ENCODE measurements at places on chromosomes 2 and 18.
A peak's percentile ranks its signal among the peaks of the same experiment; 100 is the strongest.

- H3K27me3 ChIP-seq: no peaks in the 10 kb centered on the region
- H3K4me3 ChIP-seq: no peak within 1 kb of the TSS
- DNase-seq: peak; percentile 85
Measured at GRCh38 chr2:214410918-214411554, at the start of gene VWC2L. Gene VWC2L, plus strand, starts transcription at chr2:214411054. Its CDS starts 3,140 bp downstream, at chr2:214414194.

DNA sequence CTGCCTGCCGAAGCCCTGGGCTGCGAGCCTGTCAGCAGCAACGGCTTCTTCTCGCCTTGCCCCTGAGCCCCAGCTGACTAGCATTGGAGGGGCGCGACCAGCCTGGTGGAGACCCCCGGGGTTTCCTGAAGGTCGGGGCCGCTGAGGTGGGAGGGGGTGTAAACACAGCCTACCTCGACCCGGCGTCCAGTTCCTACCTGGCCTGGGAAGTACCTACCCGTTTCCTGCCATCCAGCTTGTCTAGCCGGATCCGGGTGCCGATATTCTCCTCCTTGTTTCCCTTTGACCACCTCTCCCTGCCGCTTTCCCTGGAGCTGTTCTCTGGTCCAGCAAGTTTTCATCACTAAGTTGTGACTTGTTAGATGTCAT is 511 bp downstream of the MOB4 start:
- H3K36me3 ChIP-seq: no peaks in the 10 kb centered on the region
- peak overlapping the region; percentile 89 for H3K27ac ChIP-seq
- H3K27me3 ChIP-seq: no peaks in the 10 kb centered on the region

DNA sequence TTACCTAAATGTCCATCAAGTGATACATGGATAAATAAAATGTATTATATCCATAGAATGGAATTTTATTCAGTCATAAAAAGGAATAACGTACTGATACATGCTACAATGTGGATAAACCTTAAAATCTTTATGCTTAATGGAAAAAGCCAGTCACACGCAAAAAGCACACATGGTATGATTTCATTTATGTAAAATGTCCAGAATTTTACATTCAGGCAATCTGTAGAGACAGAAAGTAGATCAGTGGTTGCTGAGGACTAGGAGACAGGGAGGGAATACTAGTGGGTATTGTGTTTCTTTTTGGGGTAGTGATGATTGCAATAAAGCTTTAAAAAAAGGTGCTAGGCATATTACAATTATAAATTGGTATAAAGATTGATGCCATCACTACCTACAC is 30.7 kb upstream of the CD302 start:
- H3K27ac ChIP-seq: no peak overlapping the region
- H3K27me3 ChIP-seq: no peaks in the 10 kb centered on the region
- peaks cover 4% of the 10 kb centered on the region for H3K4me1 ChIP-seq
- H3K4me3 ChIP-seq: no peak overlapping the region
- H3K36me3 ChIP-seq: no peaks in the 10 kb centered on the region

GRCh38 chr2:242029422-242030225 is 160.1 kb downstream of the RTP5 start:
- H3K4me3 ChIP-seq: no peak overlapping the region
- H3K4me1 ChIP-seq: no peaks in the 10 kb centered on the region
- no peak for DNase-seq
- no peak overlapping the region for H3K27ac ChIP-seq
- H3K36me3 ChIP-seq: no peaks in the 10 kb centered on the region
- H3K27me3 ChIP-seq: peaks cover 4% of the 10 kb centered on the region

GRCh38 chr18:9017905-9018227 is 84.6 kb upstream of the NDUFV2 start:
- no peak for DNase-seq
- no peaks in the 10 kb centered on the region for H3K27me3 ChIP-seq

- peaks cover 9% of the 10 kb centered on the region for H3K27me3 ChIP-seq
- no peaks in the 10 kb centered on the region for H3K36me3 ChIP-seq
- no peaks in the 10 kb centered on the region for H3K4me1 ChIP-seq
- peak; percentile 79 for DNase-seq
- no peak overlapping the region for H3K4me3 ChIP-seq
Measured at GRCh38 chr18:36284671-36285295, 12.7 kb upstream of the FHOD3 start.

DNA sequence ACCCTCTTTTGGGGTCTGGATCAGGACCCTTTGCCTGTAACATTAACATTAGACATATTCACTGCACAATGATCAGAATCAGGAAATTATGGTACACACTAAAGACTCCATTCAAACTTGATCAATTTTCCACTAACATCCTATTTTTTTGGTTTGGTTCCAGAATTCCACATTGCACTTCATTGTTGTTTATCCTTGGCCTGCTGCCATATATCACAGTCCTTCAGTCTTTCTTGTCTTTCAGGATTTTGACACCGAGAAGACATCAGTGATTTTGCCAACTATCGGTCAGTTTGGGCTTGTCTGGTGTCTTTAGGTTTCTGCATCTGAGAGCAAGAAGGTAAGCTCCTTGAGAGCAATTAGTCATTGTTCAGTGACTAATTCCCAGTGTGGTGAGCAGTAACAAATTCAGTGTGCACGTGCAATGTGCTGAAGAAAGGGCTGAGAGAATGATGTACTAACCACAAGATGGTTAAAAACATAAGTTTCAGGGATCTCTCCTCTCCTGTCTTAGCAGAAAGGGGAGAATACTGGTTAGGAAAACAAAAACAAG is 23.5 kb downstream of the MARCHF4 start:
- peak; percentile 74 for DNase-seq
- no peak overlapping the region for H3K4me3 ChIP-seq
- no peaks in the 10 kb centered on the region for H3K27me3 ChIP-seq
- no peaks in the 10 kb centered on the region for H3K36me3 ChIP-seq
- H3K27ac ChIP-seq: no peak overlapping the region

DNA sequence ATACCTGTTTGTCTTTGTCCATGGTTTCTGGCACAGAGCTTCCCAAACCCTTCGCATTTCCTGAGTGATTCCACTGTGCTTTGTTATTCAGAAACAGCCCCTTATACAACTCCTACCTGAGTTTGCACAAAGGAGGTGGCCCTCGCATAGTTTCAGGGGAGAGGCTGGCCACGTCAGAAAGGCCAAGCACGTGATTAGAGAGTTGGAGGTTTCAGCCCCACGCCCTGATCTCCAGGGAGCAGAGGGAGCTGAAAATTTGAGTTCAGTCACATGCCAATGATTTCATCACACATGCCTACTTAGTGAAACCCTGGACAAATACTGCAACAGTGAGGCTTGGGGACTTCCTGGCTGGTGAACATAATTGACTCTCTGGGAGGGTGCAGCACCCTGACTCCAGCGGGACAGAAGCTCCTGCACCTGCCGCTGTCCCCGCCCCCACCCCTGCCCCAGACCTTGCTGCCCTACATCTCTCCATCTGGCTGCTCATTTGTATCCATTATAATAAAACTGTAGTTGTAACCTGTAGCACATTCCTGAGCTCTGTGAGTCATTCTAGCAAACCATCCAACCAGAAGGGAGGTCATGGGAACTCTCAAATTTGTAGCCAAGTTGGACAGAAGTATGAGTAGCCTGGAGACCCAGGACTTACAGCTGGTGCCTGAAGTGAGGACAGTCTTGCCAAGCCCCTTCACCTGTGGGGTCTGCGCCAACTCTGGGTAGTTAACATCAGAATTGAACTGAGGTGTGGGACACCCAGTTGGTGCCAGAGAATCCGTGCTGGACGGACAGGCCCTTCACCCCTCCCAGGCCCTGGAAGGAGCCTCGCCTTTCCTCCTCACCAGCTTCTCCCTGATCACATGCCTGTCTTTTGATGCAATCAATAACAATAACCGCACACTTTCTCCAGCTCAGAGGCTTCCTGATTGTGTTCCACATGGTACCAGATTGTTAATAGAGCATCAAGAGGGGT is 224.3 kb downstream of the ANAPC1 start:
- H3K27me3 ChIP-seq: no peaks in the 10 kb centered on the region
- H3K4me1 ChIP-seq: no peaks in the 10 kb centered on the region
- H3K36me3 ChIP-seq: no peaks in the 10 kb centered on the region
- peak overlapping the region; percentile 92 for H3K27ac ChIP-seq

- H3K36me3 ChIP-seq: no peaks in the 10 kb centered on the region
- H3K27ac ChIP-seq: no peak overlapping the region
Measured at GRCh38 chr18:4256766-4257417, 198.2 kb downstream of the DLGAP1 start.

- H3K4me1 ChIP-seq: no peaks in the 10 kb centered on the region
- no peaks in the 10 kb centered on the region for H3K27me3 ChIP-seq
- no peak overlapping the region for H3K27ac ChIP-seq
- peaks cover 4% of the 10 kb centered on the region for H3K36me3 ChIP-seq
- DNase-seq: no peak
- H3K4me3 ChIP-seq: no peak overlapping the region
Measured at GRCh38 chr18:9722691-9723090, 14.6 kb downstream of the RAB31 start.

GRCh38 chr18:77223653-77224052 is 26.0 kb upstream of the GALR1 start:
- H3K36me3 ChIP-seq: no peaks in the 10 kb centered on the region
- no peaks in the 10 kb centered on the region for H3K4me1 ChIP-seq
- no peak overlapping the region for H3K27ac ChIP-seq
- H3K27me3 ChIP-seq: no peaks in the 10 kb centered on the region
- DNase-seq: no peak

GRCh38 chr18:55189972-55190371 is 230.7 kb upstream of the CCDC68 start:
- H3K27ac ChIP-seq: no peak overlapping the region
- H3K4me3 ChIP-seq: no peak overlapping the region
- H3K36me3 ChIP-seq: no peaks in the 10 kb centered on the region
- H3K27me3 ChIP-seq: no peaks in the 10 kb centered on the region
- DNase-seq: no peak

DNA sequence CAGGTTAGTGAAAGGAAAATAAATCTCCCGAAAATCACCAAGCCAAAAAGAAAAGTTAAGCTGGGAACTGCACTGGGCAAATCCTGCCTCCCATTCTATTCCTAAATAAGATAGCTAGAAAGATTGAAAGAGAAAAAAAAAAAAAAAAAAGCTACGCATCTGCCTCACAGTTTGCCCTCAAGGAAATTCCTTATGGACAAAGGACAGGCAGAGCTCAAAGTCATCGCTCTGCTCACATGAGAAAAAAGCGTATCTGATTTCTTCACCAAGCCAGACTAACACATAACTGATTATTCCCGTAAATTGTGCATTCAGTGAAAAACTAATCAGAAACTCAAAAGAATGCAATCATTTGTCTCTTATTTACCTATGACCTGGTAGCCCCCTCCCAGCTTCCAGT is 50.0 kb downstream of the PUM2 start:
- peaks cover 11% of the 10 kb centered on the region for H3K4me1 ChIP-seq
- no peak overlapping the region for H3K4me3 ChIP-seq
- H3K27ac ChIP-seq: no peak overlapping the region
- peaks cover 25% of the 10 kb centered on the region for H3K36me3 ChIP-seq

GRCh38 chr2:128738446-128739110 is 419.9 kb upstream of the HS6ST1 start:
- H3K36me3 ChIP-seq: no peaks in the 10 kb centered on the region
- H3K4me1 ChIP-seq: peaks cover 14% of the 10 kb centered on the region
- no peak overlapping the region for H3K27ac ChIP-seq
- DNase-seq: no peak
- H3K27me3 ChIP-seq: no peaks in the 10 kb centered on the region
- no peak overlapping the region for H3K4me3 ChIP-seq

GRCh38 chr2:131031875-131032274 is 61.4 kb downstream of the FAM168B start:
- no peak for DNase-seq
- H3K4me1 ChIP-seq: no peaks in the 10 kb centered on the region
- no peaks in the 10 kb centered on the region for H3K36me3 ChIP-seq
- H3K27ac ChIP-seq: peak overlapping the region; percentile 14
- no peak overlapping the region for H3K4me3 ChIP-seq
- H3K27me3 ChIP-seq: peaks cover 8% of the 10 kb centered on the region

DNA sequence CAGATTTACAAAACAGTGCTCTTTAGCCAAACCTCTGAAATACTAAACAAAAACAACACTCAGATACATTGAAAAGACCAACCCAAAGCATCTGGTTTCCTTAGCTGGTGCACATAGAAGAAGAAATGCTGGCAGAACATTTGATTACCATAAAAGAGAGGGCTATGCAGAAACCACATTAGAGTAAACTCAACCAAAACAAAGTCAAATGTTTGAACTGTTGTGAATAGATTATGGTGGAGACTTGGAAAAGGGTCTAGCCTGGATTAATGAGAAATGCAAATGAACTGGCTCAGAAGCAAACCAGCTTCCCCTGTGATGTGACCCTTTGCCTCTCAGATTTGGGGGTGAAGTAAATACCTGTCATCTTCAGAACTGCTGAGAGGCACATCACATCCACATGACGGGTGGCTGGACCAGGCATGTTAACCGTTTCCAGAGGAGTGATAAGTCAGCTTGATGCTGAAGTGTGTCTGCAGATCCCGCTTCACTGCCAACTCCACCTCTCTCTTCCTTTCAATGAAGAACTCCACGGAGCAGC is 153.0 kb downstream of the NRP2 start:
- no peak overlapping the region for H3K27ac ChIP-seq
- DNase-seq: peak; percentile 99
- peaks cover 31% of the 10 kb centered on the region for H3K4me1 ChIP-seq
- no peaks in the 10 kb centered on the region for H3K36me3 ChIP-seq
- no peak overlapping the region for H3K4me3 ChIP-seq

DNA sequence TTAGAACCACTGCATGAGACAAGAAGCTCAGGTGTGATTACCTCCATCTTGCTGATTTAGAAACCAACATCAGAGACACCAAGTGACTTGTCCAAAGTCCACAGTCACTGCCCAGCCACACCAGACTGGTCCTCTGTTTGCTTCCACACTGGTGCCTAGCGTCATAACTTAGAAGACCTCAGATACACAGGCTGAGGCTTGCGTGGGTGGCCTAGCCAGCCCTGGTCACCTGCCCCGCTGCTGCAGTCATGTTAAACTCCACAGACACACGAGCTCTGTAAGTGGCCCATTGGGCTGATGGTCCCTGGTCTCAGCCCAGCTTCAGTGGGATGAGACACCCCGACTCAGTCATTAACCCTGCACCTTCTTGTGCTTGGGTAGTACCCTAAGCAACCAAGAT is 47.1 kb downstream of the CNGA3 start:
- no peaks in the 10 kb centered on the region for H3K4me1 ChIP-seq
- no peaks in the 10 kb centered on the region for H3K27me3 ChIP-seq
- no peak overlapping the region for H3K4me3 ChIP-seq
- H3K27ac ChIP-seq: no peak overlapping the region
- DNase-seq: no peak

DNA sequence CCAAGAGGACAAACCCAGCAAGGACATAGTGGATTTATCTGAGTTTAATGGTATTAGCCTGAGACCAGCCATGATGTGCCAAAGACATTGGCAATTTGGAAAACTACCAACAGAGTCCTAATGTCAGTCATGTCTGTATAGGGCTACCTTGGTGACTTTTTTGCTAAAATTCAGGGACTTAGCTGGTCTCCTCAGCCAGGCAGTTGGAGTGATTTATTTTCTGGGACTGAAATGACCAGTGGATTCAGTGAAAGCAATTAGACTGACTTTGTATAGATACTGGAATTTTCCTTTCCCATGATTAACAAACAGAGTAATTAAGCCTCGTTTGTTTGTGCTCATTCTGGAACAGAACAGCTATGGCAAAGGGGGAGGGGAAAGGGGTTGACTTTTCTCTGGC is 55.0 kb downstream of the LYPD6 start:
- no peaks in the 10 kb centered on the region for H3K27me3 ChIP-seq
- H3K4me3 ChIP-seq: no peak overlapping the region
- no peaks in the 10 kb centered on the region for H3K36me3 ChIP-seq
- no peak overlapping the region for H3K27ac ChIP-seq

GRCh38 chr2:105143467-105144151 is 97.9 kb upstream of the GPR45 start:
- peaks cover 11% of the 10 kb centered on the region for H3K4me1 ChIP-seq
- H3K27ac ChIP-seq: no peak overlapping the region
- peaks cover 3% of the 10 kb centered on the region for H3K27me3 ChIP-seq
- no peak overlapping the region for H3K4me3 ChIP-seq

GRCh38 chr2:206379886-206380285 is 63.4 kb upstream of the ADAM23 start:
- no peaks in the 10 kb centered on the region for H3K27me3 ChIP-seq
- no peak overlapping the region for H3K27ac ChIP-seq
- peak; percentile 2 for DNase-seq

All from lung (tissue), 17 donors.